ENCODE measurements at places on chromosomes 6 and 20.

DNA sequence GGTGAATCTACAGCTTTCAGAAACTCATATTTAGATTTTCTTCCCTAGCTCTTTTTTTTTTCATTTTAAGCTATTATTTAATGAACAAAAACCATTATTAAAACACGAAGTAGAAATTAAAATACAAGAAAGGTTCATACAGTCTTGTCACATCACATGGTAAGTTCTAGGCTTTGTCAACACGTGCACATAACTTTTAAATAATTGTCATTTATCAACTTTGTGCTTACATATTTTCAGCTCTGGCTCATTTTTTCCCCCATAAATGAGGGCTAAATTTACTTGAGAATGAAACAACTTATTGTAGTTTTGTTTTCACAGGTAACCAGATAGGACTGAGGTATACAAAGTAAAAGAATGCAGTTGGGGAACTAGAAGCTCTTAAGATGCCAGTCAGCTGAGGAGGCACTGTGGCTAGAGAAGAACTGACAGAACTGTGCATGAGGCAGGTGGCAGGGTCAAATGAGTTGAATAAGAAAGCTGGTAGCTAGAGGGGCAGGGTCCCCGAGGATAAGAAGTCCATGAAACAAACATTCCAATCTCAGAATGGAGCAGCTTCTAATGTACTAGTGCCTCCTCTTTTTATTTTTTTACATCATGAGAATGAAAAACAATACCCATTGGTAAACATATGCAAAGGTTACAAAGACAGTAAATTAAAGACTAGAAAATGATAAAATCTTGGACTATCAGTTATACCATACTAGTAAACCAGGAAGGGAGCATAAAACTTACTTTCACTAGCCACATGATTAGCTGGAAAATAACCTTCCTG lies 141.5 kb downstream of the MYB start:
- DNase-seq: no peak

GRCh38 chr20:13212750-13213149 lies 8.3 kb upstream of the ISM1 start:
- no peak for DNase-seq

DNA sequence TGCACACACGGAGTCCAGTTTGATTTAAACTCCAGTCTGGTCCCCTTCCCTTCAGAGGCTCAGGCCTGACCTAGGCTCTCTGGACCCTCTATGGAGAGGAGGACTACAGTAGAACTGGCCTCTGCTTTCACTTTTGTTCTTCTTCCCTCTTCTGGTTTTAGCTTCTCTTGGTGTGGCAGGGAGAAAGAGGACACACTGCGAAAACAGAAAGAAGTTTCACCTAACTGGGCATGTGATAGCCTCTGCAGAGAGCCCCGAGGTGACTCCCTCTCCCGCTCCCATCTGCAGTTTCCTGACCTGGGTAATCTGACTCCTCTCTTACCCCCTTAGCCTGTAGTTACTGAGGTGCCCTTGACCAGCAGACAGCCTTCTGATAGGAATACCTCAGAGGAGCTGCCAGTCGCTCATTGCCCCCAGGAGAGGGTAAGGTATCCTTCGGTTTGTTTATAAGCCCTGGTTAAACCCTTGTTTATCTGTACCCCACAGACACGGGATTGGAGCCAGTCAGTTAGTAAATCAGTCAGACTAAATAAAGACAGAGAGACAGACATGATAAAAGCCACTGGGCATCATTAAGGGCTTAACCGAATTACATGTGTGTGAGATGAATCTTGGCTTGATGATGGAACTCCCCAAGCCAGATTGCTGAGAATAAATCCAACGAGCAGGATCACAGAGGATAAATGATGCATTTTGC lies 12.0 kb upstream of the DTNBP1 start:
- no peak for DNase-seq

DNA sequence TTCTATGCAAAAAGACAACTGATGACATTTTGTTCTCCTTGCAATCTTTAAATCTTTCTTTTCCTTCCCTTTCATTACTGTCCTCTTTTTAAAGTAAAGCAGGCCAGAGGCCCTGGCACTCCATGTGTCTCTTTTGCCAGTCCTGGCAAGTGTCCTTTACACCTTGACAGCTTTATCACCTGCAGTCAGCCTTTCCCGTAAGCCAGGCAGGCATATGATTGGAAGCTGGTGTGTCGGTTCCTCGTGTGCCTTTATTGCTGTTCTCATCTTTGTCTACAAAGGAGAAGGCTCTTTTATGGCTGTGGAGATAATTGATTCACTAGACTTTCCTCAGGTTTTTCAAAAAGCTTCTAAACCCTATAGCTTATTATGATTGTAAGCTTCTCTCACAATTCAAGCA lies 162.3 kb upstream of the FBXL4 start:
- DNase-seq: no peak

DNA sequence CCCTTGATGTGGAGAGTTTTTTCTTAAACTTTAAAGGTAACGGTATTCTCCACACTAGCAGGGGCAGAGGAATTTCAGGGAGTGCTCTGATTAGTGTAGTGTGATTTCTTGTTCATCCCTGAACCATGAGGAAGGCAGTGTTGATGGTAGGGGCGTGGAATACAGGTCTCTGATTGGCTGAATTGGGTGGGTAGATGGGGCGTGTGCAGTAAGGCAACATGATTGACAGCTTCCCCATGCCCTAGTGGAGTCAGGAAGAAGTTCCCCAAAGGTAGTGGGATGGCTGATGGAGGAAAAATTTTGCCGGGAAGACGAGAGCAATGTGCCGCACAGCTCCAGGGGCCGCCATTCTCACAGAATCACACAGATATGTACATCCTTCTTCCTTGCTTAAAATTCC lies 97.4 kb upstream of the SALL4 start:
- DNase-seq: no peak

GRCh38 chr6:26537846-26538571 lies at the start of gene HMGN4:
TSS of gene HMGN4 (plus strand) at chr6:26538366. CDS start at chr6:26545207, 6,841 bp downstream.
- DNase-seq: peak; percentile 89

DNA sequence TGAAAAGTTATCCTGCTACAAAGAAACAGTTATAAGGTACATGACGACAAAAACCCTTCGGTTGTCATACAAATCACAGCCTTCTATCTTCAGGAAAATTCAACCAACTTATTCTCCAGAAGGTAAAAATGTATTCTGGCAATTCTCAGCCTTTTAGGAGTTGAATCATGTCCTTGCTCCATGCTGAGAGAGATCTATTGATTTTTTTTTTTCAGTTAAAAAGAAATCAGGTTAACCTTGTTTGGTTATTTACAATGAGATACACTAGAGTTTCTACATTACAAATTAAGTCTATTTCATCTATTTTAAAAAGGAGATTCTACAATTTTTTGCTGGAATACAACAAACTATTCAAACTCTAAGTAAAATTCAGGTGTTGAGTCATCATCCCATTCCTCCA lies 45.4 kb downstream of the ROS1 start:
- no peak for DNase-seq

- DNase-seq: no peak
These were observed 147.9 kb upstream of the PDE7B start for GRCh38 chr6:135703621-135704020.

GRCh38 chr6:439641-440167 lies 48.2 kb downstream of the IRF4 start:
- DNase-seq: no peak

- DNase-seq: no peak
These were observed 8.7 kb downstream of the SLC17A5 start for GRCh38 chr6:73644941-73645591.

DNA sequence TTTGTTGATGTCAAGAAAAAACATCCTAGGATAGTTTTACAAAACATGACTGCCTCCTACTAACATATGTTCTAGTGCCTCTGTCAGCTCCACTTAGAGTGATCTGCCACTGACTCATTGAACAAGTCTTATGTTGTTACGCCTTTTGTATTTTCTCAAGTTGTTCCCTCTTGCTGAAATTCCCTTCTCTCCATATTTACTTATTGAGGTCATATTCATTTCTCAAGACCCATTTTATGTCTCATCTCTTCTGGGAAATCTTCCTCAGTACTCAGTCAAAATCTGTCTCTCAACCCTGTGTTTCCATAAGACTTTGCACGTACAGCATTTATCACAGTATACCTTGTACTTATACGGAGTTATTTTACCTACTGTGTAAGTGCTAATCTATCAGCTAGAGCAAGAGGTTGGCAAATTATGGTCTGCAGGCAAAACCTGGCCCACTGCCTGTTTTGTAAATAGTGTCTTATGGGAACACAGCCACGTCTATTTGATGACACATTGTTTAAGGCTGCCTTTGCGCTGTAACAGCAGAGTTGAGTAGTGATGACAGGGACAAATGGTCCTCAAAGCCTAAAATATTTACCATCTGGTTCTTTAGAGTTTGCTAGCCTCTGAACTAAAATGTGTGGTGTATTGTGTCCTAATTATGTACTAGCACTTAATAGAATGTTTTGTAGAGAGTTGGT lies 83.4 kb downstream of the ADGRB3 start:
- no peak for DNase-seq

GRCh38 chr6:131048933-131049515 lies 14.0 kb downstream of the EPB41L2 start:
- no peak for DNase-seq

DNA sequence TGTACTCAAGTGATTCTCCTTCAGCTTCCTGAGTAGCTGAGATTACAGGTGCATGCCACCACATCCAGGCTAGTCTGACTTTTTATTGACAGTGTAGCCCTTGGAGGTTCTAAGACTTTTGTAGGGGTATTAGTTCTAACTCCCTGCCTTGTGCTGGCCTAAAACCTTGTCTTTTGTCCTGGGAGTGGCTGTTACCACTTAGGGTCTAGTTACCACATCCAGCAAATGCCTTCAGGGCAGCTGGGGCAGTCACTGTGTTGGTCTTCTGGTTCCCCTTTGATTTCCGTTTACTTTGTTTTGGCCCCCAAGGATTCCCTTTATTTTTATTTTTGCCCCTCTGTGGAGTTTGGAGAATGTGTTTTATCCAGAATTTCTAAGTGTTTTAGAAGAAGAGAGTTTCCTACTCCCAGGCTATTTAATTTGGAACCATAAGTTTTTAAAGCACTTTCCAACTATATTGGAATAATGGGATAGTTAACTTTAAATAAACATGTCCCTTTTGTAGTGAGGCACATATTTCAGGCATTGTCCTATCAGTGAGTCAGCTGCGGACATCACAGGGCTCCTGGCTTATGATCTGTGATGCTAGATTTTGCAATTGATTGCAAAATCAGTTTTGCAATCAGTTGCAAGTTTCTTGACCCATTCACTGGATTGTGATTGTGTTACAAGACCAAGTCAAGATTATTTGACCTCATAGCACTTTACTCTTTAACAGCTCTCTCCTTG lies 25.0 kb downstream of the IL22RA2 start:
- no peak for DNase-seq

DNA sequence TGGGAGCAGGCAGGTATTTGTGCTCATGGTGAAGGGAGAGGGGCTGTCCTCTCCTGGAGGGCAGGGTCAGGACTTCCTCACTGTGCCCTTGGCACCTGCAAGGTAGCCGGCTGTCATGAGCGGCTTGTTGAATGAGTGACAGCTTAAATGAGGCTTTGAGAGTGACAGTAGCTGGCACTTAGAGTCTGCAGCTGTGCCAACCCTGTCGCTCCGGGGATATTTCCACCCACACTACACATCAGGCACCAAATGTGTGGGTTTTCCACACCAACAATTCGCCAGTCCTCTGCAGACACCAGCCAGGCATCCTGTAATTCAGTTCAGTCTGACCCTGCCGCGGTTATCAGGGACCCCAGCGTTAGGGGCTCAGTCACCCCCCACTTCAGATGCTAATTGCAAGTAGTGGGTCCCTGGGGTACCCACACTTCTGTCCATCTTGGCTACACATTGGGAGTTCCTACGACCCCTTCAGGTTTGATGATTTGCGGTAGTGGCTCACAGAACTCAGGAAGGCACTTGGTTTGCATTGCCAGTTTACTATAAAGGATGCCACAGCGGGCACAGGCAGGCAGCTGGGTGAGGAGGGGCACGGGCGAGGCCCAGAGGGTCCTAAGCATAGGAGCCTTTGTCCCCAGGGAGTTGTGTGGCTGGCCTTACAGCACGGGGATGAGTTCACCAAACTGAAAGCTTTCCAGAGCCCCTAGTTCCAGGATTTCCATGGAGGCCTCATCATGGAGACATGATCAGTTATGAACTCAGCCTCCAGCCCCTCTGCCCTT lies 9.1 kb downstream of the MTG2 start:
- no peak for DNase-seq

GRCh38 chr6:153564803-153565202 lies 433.7 kb upstream of the RGS17 start:
- no peak for DNase-seq

DNA sequence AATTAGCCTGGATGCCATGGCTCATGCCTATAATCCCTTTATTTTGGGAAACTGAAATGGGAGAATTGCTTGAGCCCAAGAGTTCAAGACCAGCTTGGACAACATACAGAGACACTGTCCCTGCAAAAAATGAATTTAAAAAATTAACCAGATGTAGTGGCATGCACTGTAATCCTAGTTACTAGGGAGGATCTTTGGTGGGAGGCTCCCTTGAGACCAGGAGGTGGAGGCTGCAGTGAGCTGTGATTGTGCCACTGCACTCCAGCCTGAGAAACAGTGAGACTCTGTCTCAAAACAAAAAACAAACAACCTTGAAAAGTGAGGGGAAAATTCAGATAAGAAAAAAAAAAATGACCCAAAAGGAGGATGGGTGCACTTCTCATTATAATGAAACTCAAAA lies 23.4 kb downstream of the CAP2 start:
- no peak for DNase-seq

DNA sequence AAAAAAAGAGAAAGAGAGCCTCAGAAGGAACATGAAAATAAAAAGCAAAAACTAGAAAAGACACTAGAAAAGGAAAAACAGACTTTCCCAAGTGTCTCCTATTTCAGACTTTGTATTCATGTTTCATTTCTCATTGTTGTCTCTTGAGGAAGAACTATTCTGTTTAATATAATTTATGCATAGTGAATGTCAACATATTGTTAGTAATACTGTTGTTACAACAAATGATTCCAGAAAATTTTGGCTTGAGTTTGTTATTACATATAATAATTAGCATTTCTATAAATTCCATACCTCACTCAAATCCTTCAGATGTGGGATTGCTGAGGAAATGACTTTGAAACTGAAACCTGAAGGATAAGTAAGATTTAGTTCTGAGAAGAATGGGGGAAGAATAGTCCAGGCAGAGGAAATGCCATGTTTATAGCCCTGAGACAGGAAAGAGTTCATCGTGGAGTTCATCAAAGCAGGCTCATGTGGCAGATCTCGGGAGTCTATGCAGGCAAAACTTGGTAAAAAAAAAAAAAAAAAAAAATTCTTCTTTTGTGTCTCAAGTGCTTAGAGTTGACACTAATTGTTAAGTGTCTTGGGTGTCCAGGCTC lies 53.1 kb upstream of the EIF2S2 start:
- DNase-seq: no peak

DNA sequence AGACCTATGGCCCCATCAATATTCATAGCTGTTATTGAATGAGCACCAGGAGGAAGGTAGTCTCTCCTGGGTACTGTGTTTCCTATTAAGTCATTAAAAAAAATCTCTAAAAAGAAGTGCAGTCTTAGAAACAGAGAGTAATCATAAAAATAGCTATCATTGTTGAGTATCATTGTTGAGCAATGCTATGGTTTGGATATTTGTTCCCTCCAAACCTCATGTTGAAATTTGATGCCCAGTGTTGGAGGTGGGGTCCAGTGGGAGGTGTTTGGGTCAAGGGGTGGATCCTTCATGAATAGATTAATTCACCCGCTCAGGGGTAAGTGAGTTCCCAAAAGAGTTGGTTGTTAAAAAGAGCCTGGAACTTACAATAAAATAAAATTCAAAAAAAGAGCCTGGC lies 88.1 kb upstream of the IYD start:
- DNase-seq: no peak
